NCI-H187 treated with DMSO at 0.1 percent for 48 hours (cell line): ENCODE measurements at places on chromosomes 2 and 18.

- no peak for DNase-seq
Observed at GRCh38 chr2:36356298-36356989, 866 bp downstream of the CRIM1 start.

DNA sequence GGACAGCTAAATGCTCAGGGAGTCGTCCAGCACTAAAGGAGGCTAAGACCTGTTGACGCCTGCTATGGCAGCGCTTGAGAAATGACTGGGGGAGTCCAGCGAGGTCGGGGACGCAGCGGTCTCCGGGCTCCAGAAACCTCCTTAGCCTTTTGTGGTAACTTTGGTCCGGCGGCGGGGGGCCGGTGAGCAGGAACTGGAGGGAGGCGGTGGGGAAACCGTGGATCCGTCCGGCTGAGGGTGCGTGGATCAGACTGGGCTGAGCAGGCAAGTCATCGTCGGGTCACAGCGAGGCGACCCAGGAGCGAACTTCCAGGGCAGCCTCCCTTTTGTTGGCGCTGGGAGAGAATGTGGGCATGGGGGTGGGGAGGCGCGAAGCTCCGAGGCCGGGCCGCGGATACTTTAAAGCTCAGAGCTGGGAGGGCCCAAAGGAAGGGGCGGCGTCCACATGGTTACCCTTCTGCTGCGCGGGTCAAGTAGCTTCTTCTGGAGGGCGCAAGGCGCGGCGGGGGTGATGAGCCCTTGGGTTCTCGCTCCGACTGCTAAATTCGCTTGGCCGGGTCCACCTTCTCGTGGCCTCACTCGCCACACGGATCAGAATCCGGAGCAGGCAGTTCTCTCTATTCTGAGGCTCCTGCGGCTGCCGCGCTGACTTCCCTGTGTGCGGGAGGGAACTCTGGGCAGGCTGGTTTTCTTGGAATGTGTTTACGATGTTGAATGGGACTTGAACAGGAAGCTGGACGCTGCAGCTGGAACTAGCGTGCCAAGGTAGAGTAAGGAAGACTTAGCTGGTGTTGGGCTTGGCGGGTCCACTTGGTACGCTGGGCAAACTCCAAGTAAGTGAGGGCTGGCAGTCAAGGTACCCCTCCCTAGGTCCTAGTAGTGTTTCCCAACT is 920 bp downstream of the GULP1 start:
- no peak for DNase-seq

DNA sequence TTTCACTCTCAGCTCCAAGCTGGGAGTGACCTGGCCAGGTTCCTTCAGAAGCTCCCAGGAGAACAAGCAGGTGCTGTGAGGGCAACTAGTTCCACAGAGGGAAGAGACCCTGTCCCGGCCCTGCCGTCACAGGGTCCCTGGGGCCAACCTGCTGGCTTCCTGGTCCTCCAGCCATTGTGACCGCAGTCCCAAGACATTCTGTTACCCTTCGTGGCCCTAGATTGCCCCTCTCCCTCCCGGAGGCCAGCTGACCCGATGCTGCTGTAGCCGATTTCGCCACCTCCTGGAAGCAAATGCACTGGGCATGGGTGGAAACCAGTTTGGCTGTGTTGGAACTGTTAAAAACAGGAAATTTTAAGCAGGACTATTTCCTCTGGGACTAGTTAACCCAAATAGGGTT is 55.4 kb downstream of the EPAS1 start:
- no peak for DNase-seq

DNA sequence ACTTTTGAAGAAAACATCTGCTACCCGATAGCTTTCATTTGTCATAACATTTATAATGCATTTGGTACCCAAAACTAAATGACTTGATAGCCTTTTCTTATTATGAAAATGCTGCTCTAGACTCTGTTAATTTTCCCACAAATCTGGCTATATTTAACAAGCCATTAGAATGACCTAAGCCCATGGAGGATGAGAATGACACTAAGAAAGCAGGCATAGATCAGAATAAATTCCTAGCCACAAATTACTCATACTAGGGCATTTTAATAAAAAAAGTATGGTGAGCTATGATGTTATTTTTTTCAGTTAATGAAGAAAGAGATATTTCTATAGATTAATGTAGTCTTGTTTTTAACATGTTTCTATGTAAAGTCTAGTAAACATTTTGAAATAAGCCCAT is 1728.3 kb downstream of the SUCLG1 start:
- no peak for DNase-seq

GRCh38 chr2:77054938-77055337 is 467.2 kb downstream of the LRRTM4 start:
- no peak for DNase-seq

- DNase-seq = no peak
Observed at GRCh38 chr2:37523814-37524362, 147.6 kb downstream of the CDC42EP3 start.
